ENCODE measurements at places on chromosomes 11 and 22.

DNA sequence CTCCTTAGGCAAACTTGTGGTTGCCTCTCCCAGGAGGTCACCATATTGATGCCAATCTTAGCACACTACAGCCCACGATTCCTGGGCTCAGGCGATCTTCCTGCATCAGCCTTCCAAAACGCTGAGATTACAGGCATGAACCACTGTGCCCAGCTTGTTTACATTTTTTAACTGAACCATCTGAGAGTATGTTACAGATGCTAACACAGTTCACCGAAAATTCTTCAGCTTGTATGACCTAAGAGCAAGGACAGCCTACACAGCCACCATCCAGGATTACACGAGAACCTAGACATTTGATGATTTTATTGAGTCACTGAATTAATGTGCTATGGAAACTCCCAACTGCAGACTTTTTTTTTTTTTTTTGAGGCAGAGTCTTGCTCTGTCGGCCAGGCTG, 5.8 kb upstream of the LGALS1 start:
- no peak for DNase-seq

- no peak for DNase-seq
Observed at GRCh38 chr11:88521799-88522201, 184.3 kb upstream of the CTSC start.

- DNase-seq = no peak
Observed at GRCh38 chr11:133020372-133020714, 512.0 kb downstream of the OPCML start.

DNA sequence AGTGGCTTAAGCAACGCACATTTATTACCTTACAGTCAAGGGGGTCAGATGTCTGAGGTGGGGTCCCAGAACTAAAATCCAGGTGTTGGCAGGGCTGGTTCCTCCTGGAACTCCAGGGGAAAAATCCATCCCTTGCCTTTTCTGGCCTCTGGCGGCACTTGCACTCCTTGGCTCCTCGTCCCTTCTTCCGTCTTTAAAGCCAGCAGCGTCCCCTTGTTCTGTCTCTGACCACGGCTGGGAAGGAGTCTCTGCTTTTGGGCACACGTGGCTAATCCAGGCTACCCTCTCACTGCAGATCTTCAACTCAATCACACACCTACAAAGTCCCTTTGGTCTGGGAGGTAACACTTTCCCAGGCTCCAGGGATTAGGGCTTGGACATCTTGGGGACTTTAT, 73.5 kb upstream of the WNT7B start:
- DNase-seq = no peak

DNA sequence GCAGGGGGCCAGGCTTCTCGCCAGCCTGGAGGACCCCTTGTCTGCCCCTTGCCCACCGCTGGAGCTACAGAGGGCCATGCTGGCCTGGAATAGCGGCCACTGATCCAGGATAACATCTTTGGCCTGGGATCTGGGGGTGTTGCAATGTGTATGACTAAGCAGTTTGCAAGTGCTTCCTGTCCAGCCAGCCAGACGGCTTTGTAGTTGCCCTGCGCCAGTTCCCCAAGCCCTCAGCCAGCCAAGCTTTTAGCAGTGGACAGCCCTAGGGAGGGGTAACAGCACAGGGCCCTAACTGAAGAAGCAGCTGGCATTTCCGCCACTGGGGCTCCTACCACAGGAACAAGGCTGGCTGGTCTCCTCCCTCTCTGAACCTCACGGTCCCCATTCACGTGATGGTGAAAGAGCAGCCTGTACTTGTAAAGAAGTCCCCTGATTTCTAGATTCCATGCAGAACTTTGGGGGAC, 32.1 kb downstream of the UQCR10 start:
- DNase-seq = no peak

DNA sequence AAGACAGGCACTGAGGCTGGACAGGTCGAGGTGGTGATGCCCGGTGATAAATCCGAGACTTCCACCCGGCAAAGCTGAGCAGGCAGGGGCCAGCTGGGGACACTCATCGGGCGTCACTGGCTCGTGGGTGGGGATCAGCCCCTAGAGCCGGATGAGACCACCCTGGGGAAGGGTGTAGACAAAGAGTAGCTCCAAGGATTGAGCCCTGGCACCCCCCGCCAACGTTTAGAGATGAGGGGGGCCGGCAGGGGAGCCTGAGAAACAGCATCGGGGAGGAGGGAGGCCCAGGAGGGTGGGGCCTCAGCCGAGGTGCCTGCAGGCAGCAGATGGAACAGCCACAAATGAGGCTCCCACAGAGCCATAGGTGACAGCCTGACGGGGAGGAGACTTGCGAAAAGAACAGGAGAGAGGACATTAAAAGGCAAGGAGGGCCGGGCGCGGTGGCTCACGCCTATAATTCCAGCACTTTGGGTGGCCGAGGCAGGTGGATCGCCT, 27.4 kb upstream of the CBX7 start:
- no peak for DNase-seq

- peak; percentile 47 for DNase-seq
Observed at GRCh38 chr11:235609-235996, 539 bp downstream of the SIRT3 start.

GRCh38 chr11:69154211-69154913, 1.4 kb upstream of the SMIM38 start:
- DNase-seq = no peak

GRCh38 chr22:29933619-29934018, 50.6 kb downstream of the MTMR3 start:
- DNase-seq = no peak

DNA sequence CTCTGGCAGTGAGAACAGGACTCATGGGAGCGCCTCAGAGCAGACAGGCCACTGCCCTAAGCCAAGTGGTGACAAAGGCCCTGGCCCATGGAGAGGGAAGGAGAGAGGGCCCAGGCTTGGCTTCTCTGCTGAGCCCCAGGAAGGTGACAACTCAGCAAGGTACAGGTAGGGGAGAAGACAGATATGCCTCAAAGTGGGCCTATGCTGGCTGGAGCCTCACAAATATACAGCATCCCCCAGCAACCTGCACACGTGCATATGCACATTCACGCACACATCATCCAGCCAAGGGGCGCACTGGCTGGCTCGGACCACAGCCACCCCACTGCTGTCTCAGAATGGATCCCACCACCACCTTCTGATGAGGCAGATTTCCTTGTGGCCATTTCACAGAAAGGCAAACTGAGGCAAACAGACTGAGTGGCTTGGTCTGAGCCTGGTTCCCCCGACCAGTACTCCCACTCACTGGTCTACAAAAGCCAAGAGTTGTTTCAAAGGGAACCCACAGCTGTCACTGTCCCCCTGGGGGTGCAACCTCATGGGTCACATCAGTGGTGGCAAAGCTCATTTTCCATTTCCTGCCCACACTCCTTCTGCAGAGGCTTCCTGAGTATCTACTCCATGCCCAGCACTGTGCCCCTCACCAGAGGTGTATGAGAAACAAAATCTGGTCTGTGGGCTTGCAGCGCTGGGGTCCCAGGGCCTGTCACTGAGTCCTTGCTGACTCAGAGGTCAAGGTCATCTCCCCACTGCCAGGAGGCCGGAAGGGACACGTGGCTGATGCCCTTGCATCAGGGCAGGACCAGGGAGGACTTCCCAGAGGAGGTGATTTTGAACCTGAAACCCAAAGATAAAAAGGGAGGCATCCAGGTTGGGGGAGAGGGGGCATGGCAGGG, 67.3 kb upstream of the PRR5 start:
- DNase-seq = no peak

DNA sequence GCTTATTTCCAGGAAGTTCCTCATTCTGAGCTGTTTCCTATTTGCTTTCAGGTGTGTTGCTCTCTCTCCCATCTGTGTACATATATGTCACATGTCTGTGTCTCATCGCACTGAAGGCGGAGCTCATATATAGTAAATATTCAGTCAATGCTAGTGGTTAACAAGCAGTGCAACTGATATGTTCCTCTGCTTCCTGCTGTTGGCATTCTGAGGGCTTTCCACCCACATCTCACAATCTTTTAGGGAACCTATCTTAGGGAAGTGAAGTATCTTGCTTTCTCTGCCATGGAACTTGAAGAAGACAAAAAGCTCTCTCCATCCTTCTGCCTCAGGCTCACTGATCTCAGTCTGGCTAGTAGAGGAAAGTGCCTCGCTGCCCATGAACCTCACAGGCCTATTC, 139.8 kb downstream of the TTC17 start:
- DNase-seq = no peak

- no peak for DNase-seq
Observed at GRCh38 chr11:84724256-84724655, 902.9 kb downstream of the DLG2 start.

- no peak for DNase-seq
Observed at GRCh38 chr11:71338801-71339395, 86.5 kb upstream of the SHANK2 start.

DNA sequence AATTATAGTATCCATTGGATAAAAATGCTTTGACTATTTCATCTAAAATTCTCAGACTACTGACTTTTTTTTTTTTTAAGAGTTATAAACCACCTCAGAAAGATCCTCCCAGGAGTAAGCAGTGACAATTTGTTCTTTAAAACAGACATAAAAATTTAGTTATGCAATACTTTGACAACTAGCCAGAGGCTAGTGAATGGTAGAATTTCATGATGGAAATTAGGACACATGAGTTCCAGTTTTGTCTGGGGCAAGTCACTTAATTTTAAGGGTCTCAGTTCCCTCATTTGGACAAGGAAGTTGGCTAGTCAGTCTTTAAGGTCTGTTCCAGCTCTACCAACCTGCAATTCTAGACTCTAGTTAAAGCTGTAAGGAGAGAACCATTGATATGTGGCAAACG, 2.9 kb downstream of the IL18 start:
- DNase-seq = no peak
